Lower lobe of right lung (tissue), 2 donors: ENCODE measurements at places on chromosomes 3 and 15. TPM values are rescaled to one million over a fixed set of nuclear protein-coding genes. Genes with fewer than 3 reads are reported as not detected.
A peak's percentile ranks its signal among the peaks of the same experiment; 100 is the strongest.

ST8SIA2 gene
- not detected for total RNA-seq

IGSF11 gene
- 1.1 TPM for total RNA-seq

PXK gene
- 23.7 TPM for total RNA-seq

FGD5 gene
- total RNA-seq, result 85.0 TPM

LSAMP gene
- 20.1 TPM for total RNA-seq

CHRM5 gene
- not detected for total RNA-seq

GRCh38 chr3:196431181-196432136, 768 bp downstream of the UBXN7 start:
- peak overlapping the region; percentile 91 for H3K27ac ChIP-seq
- no peaks in the 10 kb centered on the region for H3K27me3 ChIP-seq
- DNase-seq, result peak; percentile 55
- H3K4me1 ChIP-seq, result peaks cover 15% of the 10 kb centered on the region
- H3K36me3 ChIP-seq, result peaks cover 8% of the 10 kb centered on the region
- peak overlapping the region; percentile 98 for H3K4me3 ChIP-seq

DNA sequence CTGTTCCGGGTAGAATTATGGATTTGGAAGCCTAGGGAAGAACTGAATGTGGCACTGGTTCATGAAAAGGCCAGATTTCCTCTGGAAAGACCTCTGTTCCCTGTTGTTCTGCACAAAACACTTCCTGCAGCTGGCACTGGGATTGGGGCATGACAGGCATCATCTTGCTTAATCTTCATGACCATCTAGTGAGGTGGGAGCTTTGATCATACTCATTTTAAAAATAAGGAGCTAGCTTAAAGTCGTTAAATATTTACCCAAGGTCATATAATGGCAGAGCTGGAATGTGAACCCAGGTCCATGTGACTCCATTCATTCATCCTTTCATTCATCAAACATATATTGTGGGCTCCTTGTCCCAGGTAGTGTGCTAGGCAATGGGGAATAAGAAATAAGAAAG, 40.4 kb downstream of the EBLN2 start:
- no peak overlapping the region for H3K27ac ChIP-seq
- no peak for DNase-seq
- H3K27me3 ChIP-seq, result no peaks in the 10 kb centered on the region
- H3K36me3 ChIP-seq, result no peaks in the 10 kb centered on the region

- no peak for DNase-seq
- no peaks in the 10 kb centered on the region for H3K36me3 ChIP-seq
- no peak overlapping the region for H3K4me3 ChIP-seq
- H3K4me1 ChIP-seq, result peaks cover 7% of the 10 kb centered on the region
- no peaks in the 10 kb centered on the region for H3K27me3 ChIP-seq
Measured at GRCh38 chr15:48627260-48627940, 18.1 kb downstream of the FBN1 start.

- H3K4me3 ChIP-seq, result no peak within 1 kb of the TSS
- no peaks in the 10 kb centered on the region for H3K27me3 ChIP-seq
- H3K27ac ChIP-seq, result no peak within 1 kb of the TSS
- H3K36me3 ChIP-seq, result no peaks in the 10 kb centered on the region
- no peak for DNase-seq
Measured at GRCh38 chr3:8733332-8734094, at the start of gene CAV3. TSS of gene CAV3 (plus strand) at chr3:8733802. CDS start at chr3:8733877, 75 bp downstream.

DNA sequence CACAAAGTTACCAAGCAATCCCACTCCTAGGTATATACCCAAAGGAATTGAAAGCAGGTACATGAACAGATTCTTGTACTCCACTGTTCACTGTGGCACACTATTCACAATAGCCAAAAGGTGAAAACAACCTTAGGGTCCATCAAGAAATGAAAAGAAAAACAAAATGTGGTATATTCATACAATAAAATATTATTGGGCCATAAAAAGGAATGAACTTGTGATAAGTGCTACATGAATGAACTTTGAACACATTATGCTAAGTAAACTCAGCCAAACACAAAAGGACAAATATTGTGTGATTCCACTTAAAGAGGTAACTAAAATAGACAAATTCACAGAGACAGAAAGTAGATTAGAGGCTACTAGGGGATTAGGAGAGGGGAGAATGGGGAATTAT, 55.2 kb upstream of the IMPG2 start:
- H3K36me3 ChIP-seq, result peaks cover 14% of the 10 kb centered on the region
- H3K27me3 ChIP-seq, result no peaks in the 10 kb centered on the region
- DNase-seq, result no peak
- no peak overlapping the region for H3K27ac ChIP-seq
- H3K4me1 ChIP-seq, result peaks cover 6% of the 10 kb centered on the region

GRCh38 chr3:4794331-4794730, 184.9 kb upstream of the BHLHE40 start:
- no peaks in the 10 kb centered on the region for H3K4me1 ChIP-seq
- H3K36me3 ChIP-seq, result peaks cover 52% of the 10 kb centered on the region
- H3K27ac ChIP-seq, result no peak overlapping the region
- no peak for DNase-seq

- H3K27me3 ChIP-seq, result no peaks in the 10 kb centered on the region
- DNase-seq, result no peak
Measured at GRCh38 chr15:69692342-69692741, 239.7 kb downstream of the RPLP1 start.

DNA sequence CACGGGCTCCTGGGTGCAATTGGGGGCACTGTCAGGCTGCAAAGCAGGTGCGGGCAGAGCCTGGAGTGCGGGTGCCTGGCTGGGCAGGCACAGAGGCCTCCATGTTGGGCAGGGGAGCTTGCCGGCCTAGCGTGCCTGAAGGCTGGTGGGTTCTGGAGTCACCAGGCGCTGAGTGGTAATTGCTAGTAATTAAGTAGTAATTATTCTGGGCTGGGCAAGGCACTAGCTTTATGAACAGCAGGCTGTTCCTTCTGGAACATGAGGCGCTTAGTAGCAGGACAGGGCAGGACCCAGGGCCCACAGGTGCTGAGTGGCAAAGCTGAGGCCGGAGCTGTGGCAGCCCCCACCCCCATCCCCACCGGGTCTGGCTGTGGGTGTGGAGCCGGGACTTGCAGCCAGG, 25.3 kb downstream of the PLXNA1 start:
- no peak overlapping the region for H3K4me3 ChIP-seq
- no peak overlapping the region for H3K27ac ChIP-seq
- H3K36me3 ChIP-seq, result peaks cover 46% of the 10 kb centered on the region
- no peak for DNase-seq
- no peaks in the 10 kb centered on the region for H3K27me3 ChIP-seq

GRCh38 chr15:52337198-52337853, 41.7 kb upstream of the MYO5C start:
- no peaks in the 10 kb centered on the region for H3K27me3 ChIP-seq
- H3K27ac ChIP-seq, result no peak overlapping the region
- H3K36me3 ChIP-seq, result peaks cover 31% of the 10 kb centered on the region
- no peak for DNase-seq
- no peaks in the 10 kb centered on the region for H3K4me1 ChIP-seq

DNA sequence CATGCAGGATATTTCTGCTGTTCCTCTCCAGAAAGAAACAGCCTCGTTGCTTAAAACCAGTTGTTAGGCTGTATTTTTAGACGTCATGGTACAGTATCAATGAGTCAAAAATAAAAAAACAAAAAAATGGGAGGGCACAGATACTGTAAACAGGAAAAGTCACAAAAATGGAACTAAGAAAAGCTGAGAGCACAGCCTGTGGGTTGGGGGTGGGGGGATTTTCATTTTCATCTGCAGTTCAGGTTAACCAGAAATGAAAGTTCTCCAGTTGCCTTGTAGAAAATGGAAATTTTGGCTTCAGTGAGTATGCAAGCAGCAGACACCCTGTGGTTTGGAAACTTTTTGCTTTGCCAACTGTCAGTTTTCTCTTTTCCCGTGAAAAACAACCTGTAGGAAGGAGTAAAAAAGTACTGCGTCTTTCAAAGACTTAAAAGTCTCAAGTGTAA, 59.0 kb downstream of the FRMD4B start:
- H3K27me3 ChIP-seq, result no peaks in the 10 kb centered on the region
- H3K27ac ChIP-seq, result peak overlapping the region; percentile 15
- no peak overlapping the region for H3K4me3 ChIP-seq
- peaks cover 85% of the 10 kb centered on the region for H3K4me1 ChIP-seq
- no peak for DNase-seq
- no peaks in the 10 kb centered on the region for H3K36me3 ChIP-seq

GRCh38 chr3:183688874-183689273, 8.7 kb upstream of the YEATS2 start:
- H3K27ac ChIP-seq, result no peak overlapping the region
- H3K36me3 ChIP-seq, result no peaks in the 10 kb centered on the region
- no peaks in the 10 kb centered on the region for H3K27me3 ChIP-seq

DNA sequence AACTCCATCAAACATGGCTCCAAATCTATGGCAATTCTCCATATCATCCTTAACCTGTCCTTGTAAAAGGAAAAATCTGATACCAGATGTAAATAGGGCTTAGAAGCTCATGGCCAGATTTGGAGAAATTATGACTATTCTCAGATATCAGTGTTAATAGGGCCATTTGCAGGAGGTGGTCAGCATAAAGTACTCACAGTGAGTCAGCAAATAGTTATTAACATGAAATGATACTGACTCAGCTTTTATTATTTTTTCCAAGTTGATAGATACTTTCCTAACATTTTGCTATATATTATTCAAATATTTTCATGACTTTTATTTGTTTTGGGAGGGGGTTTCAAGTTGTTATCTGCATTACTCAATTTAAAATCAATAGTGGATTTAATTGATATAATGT, 255.8 kb downstream of the MFSD1 start:
- no peaks in the 10 kb centered on the region for H3K36me3 ChIP-seq
- H3K27me3 ChIP-seq, result no peaks in the 10 kb centered on the region
- H3K27ac ChIP-seq, result no peak overlapping the region

DNA sequence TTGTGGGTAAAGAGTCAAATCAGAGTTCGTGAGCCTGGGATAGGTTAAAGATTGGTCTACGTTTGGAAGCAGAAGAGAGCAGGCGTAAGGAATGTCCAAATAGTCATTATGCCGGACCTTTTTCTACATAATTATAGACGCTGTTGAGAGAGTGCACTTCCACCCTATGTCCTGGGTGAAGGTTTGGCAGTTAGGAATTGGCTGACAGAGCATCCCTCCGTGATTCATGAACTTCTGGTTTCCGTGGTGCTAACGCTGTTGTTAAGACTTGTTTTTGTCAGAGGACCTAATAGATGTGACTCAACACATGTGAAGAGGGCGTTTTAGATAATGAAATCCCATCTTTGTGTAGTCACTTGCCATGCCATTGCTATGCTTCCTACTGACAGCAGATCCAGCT, 1.1 kb downstream of the EAF1 start:
- peaks cover 49% of the 10 kb centered on the region for H3K36me3 ChIP-seq
- DNase-seq, result no peak
- H3K27ac ChIP-seq, result no peak overlapping the region
- H3K4me3 ChIP-seq, result peak overlapping the region; percentile 84

DNA sequence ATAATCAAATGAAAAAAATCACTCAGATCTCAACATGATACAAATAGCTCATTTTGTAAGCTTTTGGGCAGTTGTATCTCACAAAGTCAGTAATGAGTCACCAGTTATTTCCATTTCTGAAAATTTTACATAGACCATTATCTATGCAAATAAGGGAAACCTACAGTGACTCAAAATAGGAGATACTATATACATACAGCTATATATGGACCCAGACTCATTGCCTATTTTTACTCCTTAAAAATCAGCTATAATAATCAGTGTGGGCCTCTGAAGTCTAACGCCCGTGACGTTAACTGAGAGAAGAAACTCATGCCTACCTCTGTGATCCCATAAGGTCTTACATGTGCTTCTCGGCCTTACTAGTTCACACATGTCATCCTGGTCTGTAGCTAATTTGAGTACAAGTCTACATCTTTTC, 31.6 kb downstream of the LRIG1 start:
- H3K4me1 ChIP-seq, result peaks cover 39% of the 10 kb centered on the region
- H3K4me3 ChIP-seq, result no peak overlapping the region
- H3K27ac ChIP-seq, result no peak overlapping the region
- no peaks in the 10 kb centered on the region for H3K27me3 ChIP-seq
- no peaks in the 10 kb centered on the region for H3K36me3 ChIP-seq

DNA sequence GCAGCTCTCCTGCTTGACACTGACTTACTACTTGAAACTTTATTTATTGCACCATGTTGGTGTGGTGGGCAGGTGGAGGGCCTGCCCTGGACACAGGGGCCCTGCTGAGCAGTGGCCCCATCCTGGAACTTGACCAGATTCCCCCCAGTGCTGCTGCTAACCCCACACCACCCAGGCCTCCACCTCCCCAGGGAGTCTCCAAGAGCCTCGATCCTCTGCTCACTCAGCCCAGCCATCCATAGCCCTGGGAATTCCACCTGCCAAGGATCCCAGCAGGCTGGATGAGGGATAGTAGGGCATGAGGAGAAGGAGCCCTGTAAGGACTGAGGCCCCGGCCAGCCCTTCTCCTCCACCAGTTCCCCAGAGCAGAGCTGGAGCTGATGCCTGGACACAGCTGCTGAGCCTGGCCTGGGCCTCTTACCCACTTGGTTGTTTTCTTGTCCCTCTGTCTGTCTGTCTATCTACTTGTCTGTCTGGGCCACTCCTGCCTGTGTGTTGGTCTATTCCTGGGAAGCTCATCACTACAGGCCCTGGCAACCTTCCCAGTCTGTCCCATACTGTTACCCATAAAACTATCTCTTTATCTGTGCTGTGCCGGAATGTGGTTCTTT, 2.8 kb downstream of the CHAC1 start:
- peaks cover 27% of the 10 kb centered on the region for H3K4me1 ChIP-seq
- no peaks in the 10 kb centered on the region for H3K27me3 ChIP-seq
- no peak for DNase-seq
- H3K4me3 ChIP-seq, result no peak overlapping the region
- H3K36me3 ChIP-seq, result no peaks in the 10 kb centered on the region
- H3K27ac ChIP-seq, result no peak overlapping the region
